ENCODE measurements at places on chromosomes 12 and 14.

- DNase-seq = no peak
Observed at GRCh38 chr12:74415633-74416032, 122.0 kb upstream of the ATXN7L3B start.

GRCh38 chr12:68831272-68831671 lies 23.3 kb downstream of the MDM2 start:
- DNase-seq = no peak

DNA sequence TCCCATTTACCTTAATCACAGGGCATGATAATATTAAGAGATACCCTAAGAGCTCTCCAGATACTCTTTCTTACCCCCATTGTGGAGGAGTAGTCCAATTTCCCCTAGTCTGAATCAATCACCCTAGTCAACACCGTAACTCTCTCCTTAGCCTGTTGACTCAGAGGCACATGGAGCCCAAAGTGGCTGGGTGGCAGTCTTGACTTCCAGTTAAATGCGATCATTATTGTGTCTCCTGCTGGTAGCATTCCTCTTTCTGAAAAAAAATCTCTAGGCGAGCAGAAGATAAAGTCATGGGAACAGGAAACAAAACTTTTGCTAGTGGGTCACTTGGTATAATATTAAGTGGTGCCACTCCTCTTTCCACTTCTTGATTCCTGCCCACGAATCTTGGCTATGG lies 46.4 kb downstream of the EMP1 start:
- DNase-seq = no peak

DNA sequence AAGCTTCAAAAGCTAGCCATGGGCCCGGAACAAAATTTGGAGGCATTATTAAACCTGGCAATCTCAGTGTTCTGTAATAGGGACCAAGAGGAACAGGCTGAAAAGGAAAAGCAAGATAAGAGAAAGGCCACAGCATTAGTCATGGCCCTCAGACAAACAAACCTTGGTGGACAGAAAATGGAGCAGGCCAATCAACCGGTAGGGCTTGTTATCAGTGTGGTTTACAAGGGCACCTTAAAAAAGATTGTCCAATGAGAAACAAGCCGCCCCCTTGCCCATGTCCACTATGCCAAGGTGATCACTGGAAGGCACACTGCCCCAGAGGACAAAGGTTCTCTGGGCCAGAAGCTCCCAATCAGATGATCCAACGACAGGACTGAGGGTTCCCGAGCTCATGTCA lies 653.9 kb upstream of the TMEM132C start:
- DNase-seq = no peak

DNA sequence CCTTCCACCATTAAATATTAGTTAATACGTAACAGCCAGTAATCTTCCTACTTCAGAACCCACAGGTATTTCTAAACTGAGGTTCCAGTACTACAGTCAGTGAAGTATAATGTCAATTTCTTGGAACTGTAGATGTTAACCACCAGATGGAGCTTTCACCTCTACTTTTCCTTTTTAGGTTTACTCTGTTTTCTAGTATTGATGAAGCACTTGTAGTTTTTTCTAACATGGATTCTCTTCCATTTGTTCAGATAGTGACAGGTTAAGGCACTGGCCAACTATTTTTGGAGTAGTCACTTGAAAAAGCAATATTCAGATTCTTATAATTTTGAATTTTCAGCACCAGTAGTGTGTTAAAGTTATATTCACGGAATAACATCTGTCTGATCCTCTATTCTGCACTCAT lies 4.6 kb upstream of the SEC23A start:
- DNase-seq = no peak

DNA sequence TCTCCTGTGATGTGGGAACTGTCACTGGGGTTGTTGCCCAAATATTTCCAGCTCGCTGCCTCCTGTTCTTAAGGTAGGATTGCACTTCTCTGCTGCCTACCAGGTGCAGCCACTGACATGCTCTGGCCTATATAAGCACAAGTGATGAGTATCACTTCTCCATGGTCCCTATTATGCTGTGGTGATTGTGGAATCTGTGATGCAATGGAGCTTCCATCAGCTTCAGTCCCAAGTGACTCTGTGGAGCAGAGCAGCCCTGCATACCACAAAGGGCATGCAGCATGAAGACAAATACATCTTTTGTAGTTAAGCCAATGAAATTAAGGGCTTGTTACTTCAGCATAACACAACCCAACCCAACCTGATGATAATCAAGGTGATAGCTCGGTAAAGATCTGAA lies 43.5 kb downstream of the CKAP4 start:
- no peak for DNase-seq

- DNase-seq = no peak
Observed at GRCh38 chr12:42904683-42905418, 315.3 kb upstream of the PRICKLE1 start.

GRCh38 chr12:25458047-25458552 lies 95.0 kb downstream of the LMNTD1 start:
- no peak for DNase-seq

GRCh38 chr14:63357841-63358240 lies 39.1 kb upstream of the GPHB5 start:
- no peak for DNase-seq

DNA sequence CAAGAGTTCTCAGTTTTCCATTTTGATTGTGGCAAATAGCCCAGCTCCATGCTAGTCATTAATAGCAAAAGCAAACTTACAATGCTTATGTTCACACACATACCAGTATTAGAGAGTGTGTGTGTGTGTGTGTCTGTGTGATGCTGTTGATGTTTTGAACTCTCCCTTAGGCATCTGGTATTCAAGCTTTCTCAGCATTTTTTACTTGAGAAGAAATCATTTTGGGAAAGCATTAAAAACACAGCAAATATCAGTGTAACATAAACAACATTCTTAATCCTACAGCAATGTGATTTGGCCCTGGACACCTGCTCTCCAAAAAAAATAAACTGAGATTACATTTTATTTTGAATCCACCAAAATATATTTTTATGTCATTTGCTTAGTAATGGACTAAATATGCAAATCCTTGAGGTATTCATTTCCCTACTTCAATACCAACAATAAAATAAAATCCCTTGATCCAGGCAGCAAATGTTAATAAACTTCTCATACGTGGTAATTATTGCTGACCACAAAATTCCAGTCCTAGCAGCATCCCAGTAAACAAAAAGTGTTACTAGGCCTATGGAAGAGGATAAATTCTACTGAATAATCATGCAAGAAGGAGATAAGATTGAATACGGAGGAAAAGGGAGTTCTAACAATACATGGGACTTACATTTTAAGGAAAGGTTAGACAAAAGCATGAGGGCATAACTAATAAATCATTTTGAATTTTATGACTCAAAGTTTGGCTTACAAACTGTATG lies 249.5 kb upstream of the CLEC14A start:
- DNase-seq = no peak

DNA sequence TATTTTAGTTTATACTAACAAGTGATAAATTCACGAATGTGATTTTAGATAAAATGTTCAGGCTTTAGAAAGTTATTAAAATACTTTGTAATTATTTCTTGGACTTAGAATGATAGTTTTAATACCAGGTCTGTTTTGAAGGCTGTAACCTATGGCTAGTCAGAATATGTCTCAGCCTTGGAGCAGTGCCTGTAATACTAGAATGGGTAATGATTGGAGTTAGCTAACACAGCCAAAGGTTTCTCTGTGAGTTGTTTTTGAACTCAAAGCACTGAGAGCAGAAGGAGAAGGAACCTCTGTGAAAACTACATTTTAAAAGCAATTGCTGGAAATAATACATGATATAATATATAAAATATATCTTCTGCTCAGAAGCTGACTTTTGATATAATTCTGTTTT lies 110.1 kb downstream of the TMEM117 start:
- no peak for DNase-seq

- no peak for DNase-seq
Observed at GRCh38 chr12:102629262-102629888, 149.0 kb upstream of the IGF1 start.

GRCh38 chr12:127012109-127012508 lies 1254.9 kb upstream of the TMEM132C start:
- DNase-seq = no peak

DNA sequence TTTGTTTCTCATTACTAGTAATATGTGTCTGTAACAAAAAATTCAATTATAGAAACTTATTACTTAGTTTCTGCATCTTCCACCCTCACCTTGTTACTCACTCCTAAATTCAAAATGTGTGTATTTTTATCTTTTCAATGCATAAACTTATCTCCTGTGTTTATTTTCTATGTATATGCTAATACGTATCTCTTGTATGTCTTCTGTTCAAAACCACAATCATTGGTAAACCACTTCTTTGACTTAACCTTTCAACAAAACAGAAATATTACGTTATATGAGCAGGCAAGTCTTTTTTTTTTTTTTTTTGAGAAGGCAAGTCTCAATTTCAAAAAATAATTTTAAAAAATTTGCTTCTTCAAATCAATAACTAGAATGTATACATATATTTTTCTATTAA lies 39.2 kb upstream of the RPH3A start:
- no peak for DNase-seq

DNA sequence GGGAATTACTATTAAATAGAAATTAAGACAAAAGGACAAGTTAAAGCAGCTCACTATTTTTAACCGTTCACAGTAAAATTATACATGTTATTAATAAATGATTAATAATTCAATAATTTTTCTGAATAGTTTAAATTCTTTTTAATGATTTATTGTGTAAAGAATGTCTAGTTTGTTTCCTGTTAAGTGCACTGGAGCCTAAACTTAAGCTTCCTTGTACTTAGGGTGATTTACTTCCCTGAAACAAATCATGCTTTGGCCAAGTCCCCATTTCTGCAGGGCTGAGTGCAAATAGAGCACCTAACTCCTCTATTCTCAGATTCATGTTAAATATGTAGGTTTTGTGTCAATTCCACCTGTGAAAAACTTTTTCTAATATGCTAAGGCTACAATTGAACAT lies 188.9 kb upstream of the PDZRN4 start:
- DNase-seq = no peak

GRCh38 chr14:33979613-33980276 lies 28.9 kb upstream of the EGLN3 start:
- no peak for DNase-seq

DNA sequence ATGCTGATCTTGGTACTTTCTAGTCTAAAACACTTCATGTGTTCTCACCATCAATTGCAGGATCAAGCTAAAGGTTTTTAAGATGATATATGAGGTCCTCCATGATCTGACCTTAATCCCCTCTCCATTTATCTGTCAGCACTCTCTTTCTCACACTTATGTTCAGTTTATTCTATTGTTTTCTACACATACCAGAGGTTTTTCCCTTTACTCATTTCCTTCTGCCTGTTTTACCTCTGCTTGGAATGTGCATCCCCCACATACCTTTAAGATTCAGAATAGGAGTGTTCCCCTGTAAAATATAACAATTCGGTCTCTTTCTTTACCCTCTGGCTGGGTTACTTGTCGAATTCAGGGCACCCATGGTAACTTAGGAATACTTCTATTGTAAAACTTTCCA lies 219.1 kb upstream of the PKP2 start:
- no peak for DNase-seq

DNA sequence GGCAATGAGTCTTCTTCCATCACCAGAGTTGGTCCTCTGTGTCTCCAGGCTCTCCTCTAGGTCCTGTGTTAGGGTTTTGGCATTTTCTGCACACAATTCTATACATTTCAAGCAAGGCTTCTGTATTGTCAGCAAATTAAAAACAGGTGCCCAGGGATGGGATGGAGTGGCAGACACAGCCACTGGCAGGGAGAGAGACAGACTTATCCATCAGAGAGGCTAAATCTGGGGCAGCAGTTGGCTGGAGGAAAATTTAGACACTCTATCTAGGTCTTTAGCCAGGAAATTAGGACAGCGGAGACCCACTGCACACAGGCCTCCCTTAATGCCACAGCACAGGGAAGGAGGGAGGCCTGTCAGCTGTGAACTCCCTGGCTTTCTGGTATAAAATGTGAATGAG lies 20.2 kb downstream of the PLEKHD1 start:
- DNase-seq = no peak

DNA sequence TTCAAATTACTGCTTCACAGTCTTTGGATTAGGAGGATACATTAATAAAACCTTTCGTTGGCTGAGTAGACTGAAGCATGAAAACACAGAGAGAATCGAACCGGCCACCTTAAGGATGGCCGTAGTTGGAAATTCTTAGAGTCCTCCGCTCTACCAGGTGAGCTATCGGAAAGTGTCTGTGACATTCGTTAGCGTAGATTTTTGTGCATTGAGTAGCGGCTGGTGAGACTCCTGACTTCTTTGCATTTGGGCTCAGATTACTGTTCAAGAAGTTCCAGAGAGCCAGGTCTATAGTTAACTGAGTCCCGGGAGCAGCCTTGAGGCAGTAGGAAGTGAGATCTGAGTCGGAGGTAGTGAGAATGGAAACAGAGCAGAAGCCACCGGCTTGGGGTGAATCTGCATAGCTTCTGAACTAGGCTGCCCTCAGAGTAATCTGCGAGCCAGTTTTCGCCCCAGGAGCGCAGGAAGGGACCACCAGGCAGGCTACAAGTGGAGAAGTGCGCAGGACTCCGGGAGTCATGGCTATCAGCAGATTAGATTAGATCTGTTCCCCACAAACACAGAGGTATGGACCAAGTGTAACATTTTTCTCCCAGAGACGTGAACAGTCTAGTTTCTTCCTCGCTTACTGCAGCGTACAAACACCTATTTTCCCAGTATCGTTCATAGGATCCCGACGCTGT lies 11.0 kb downstream of the OR6S1 start:
- DNase-seq = peak; percentile 72

GRCh38 chr14:94331462-94331861 lies 8.3 kb upstream of the SERPINA6 start:
- DNase-seq = no peak

- peak; percentile 92 for DNase-seq
Observed at GRCh38 chr14:71753126-71753830, 179.0 kb upstream of the RGS6 start.

- no peak for DNase-seq
Observed at GRCh38 chr14:53161758-53162435, 8.8 kb upstream of the DDHD1 start.

DNA sequence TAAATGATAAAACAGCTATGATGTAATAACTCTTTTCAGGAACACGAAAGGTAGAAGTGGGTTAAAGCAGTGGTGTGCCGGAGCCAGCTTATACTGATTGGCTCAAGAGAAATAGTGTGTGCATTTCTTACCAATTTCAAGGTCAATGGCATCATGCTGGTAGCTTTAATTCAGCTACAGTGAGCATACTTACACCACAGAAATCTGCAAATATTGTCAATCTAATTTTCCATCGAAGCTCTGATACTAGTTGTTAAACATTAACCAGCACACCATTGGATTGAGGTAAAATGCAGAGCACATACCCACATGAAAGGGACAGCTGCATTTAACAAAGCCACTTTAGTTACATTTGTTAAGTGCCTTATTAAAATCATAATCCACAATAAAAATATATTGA lies 225.7 kb downstream of the KCNC2 start:
- DNase-seq = no peak

DNA sequence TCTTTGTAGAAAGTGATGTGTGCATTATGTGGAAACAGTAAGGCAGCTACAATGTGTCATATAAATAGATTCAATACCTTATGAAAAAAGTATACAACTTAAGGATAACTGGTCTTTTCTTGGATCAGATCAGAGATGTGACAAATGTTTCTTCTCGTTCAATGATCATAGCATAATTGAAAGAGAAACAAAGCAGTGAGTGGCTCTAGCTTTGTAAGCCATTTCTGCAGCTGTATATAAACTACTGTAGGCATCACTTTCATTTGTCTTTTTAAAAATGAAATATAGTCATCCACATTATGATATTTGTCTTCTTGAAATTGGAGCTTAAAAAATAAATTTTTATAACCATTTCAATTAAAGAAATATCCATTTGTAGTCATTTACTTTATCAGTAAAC lies 63.8 kb upstream of the LMO3 start:
- no peak for DNase-seq

Measured in colonic mucosa (tissue), 4 donors.